ENCODE measurements at places on chromosomes 13 and 19. TPM values are rescaled to one million over a fixed set of nuclear protein-coding genes. Genes with fewer than 3 reads are reported as not detected.

DNA sequence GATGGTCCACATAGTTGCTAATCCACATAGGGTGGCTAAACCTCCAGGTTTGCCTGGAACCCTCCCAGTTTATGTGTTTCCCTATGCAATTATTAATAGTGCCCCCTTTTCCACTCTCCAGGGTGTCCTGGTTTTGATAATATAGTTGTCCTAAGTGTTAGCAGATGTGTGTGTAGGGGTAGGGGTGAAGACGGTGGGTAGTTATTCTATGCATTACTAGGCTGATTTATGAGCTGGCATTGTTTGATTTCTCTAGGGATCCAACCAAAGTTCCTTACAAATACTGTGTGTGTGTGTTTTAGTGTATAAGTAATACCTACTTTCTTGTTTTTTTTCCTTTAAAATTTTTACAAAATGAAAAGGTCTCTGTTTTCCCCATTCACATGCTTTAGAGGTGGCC, 21.1 kb downstream of the GTF2F2 start:
- no peak for DNase-seq

The PBX4 gene
- 34.1 TPM for total RNA-seq

The PALM3 gene
- total RNA-seq: not detected

DNA sequence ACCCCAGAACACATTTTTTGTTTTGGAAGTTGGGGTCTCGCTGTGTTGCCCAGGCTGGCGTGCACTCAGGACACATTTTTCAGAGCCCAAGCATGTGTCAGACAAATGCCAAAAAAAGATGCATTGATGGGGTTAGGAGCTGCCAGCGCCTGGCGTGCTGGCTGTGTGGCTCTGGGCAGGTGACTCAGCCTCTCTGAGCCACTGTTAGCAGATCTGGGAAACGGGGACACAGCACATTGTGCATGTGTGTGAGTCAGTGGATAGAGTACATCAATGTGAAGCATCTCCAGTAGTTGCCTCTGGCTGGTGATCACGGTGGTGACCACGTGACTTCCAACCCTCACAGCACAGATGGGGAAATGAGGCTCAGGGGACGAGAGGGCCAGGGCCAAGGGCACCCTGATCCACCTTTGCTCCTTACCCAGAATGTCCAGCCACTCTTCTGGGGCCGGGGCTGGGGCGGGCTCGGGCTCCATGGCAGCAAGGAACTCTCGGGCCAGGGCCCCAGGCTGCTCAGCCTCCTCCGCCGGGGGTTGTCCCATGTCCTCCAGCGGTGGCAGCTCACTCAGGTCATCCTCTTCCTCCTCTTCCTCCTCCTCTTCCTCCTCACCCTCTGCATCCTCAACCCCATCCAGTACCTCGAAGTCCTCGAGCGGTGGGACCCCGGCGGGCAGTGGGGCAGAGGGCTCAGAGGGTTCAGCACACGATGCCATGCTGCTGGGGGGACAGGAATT, 1.9 kb downstream of the FKBP8 start:
- DNase-seq: no peak

GRCh38 chr13:87057807-87058520, 613.2 kb upstream of the SLITRK5 start:
- no peak for DNase-seq

DNA sequence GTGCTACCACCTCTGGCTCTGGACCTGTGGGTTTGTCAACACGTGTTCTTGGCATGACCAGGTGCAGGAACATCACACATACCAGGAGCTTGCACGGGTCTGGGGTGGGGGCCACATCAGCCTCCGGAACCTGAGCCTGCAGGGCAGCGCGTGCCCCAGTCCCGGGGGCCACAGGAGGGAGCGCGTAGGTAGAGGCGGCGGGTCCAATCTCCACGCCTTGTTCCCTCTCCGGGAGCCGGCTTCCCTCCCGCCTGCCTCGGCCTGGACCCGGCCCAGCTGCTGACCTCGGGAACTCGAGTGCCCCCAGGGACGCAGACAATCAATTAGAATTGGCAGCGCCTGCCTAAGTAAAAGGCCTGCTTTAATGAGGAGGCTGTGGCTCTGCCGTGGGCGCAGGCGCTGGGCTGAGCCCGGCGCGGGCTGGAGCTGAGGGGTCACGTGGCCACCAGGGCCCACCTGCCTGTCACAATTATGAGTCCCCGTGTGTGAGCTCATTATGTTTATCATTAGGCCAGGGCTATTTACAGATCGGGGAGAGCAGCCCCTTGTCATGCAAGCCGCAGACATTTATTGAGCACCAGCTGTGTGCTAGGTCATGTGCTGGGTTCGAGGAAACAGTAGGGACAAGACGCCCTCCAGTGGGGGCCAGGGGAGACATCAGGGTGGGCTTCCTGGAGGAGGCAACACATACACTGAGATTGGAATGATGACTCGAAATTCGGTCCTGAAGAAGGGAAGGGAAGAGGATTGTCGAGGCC, 32.2 kb upstream of the TNFAIP8L1 start:
- no peak for DNase-seq

The CEACAM8 gene
- total RNA-seq: not detected

DNA sequence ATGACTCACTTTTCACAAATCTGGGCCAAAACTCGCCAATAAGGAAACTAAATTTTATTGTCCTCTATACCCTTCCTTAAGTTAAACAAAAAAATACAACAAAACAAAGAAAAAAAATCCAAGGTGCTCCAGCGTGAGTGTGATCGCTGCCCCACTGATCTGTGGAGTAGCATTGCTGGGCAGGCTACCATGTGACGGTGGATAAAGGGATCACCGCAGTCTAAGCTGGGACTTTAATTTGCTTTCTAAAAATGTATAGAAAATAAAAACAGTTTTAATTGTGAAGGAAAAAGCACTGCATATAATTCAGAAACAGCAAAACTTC, 92.9 kb downstream of the FLT1 start:
- DNase-seq: no peak

DNA sequence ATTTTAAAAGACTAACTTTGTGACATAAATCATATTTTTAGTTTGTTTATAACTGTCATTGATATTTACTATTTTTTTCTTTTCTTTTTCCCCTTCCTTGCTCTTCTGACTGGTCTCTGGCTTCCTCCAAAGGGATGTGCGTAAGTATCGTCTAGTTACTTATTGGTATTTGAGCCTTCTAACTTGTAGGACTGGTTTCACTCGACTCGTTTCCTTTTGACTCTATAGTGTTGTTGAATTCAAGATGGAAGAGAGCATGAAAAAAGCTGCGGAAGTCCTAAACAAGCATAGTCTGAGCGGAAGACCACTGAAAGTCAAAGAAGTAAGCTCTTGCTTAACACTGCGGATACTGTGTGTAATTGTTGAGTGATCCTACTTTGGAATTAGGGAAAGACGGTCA, 18.6 kb downstream of the HNRNPM start:
- no peak for DNase-seq

- DNase-seq: no peak
These were observed 222.4 kb downstream of the UQCRFS1 start for GRCh38 chr19:28990522-28990921.
